ENCODE measurements at places on chromosomes 2 and 18. TPM values are rescaled to one million over a fixed set of nuclear protein-coding genes. Genes with fewer than 3 reads are reported as not detected.

GRCh38 chr2:62363166-62363565 lies 142.8 kb downstream of the TMEM17 start:
- no peak overlapping the region for H3K27ac ChIP-seq
- no peak for DNase-seq
- no peak overlapping the region for H3K4me3 ChIP-seq
- no peaks in the 10 kb centered on the region for H3K4me1 ChIP-seq

- H3K4me1 ChIP-seq: no peaks in the 10 kb centered on the region
- no peak overlapping the region for H3K4me3 ChIP-seq
- DNase-seq: no peak
Measured at GRCh38 chr2:202169832-202170424, 68.5 kb downstream of the SUMO1 start.

DNA sequence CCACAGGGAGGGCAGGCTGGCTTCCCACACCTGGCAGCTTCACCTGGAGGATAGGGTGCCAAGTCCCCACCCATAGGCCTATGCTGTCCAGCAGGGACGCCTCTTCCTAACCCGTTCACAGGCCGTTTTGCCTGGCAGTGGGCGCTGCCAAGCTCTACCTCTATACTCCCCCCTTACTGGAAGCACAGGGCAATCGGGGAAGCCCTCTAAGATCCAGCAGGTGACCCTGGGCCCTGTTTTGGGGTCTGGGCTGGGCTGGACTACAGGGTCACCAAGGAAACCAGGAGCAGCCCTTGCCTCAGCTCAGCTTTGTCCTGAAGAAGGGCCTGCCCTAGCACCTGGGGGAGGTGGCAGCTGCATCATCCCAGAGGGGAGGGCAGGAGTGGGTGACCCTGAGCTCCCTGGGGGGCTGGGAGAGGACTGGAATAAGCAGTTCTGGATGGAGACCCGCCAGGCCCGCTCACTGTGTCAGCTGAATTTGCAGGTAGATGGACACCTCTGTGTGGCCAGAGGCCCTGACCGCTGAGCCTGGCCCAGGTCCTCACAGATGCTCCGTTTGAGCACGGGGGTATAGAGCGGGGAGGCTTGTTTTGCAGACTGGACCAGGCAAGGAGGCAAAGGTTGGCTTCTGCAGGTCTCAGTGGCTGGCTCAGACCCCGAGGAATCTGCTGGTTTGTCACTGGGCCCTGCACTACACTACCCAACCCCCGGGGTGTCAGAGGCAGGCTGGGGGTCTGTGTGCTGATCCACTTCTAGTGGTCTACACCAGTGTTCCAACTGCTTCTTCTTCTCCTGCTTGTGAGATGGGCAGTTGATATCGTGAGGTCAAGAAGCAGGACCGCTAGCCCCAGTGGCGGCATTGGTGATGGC lies 163.1 kb downstream of the ASB1 start:
- no peak overlapping the region for H3K27ac ChIP-seq
- H3K4me3 ChIP-seq: no peak overlapping the region
- no peak for DNase-seq
- no peaks in the 10 kb centered on the region for H3K4me1 ChIP-seq
- no peaks in the 10 kb centered on the region for H3K36me3 ChIP-seq

DNA sequence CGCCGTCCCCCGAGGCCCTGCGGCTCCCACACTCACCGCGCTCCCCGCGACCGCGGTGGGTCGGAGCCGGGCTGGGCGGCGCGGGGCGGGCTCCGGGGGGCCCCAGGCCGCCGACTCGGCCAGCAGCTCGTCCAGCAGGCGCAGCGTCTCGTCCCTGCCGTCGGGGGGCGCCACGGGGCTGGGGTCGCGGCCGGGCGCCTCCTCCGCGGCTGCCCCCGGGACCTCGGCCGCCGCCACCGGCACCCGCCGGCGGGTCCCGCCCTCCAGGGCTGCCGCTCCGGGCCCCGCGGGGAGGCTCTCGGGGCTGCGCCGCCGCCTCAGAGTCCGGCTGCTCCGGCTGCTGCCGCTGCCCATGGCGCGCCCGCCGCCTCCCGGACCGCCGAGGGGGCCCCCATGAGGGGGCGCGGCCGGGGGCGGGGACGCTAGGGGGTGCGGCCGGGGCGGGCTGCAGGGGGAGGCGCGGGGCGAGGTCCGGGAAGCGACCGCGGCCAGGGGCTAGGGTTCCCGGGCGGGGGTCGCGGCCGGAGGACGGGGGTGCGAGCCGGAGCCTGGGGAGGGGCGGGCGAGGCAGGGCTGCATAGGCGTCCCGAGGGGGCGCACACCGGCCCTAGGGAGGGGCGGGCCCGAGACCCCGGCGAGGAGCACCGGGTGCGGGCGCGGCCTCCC lies at the start of gene CYS1:
TSS of gene CYS1 (minus strand) at position 542 of the 666 bp plus-strand sequence. CDS start at position 354, 188 bp downstream.
- no peaks in the 10 kb centered on the region for H3K36me3 ChIP-seq
- DNase-seq: peak; percentile 81
- peak within 1 kb of the TSS; percentile 68 for H3K4me3 ChIP-seq
- H3K27ac ChIP-seq: no peak within 1 kb of the TSS
- 0 out of 2 replicates have a peak, but pooled peaks cover 4% of the 10 kb centered on the region for H3K4me1 ChIP-seq
- peaks cover 18% of the 10 kb centered on the region for H3K27me3 ChIP-seq

PPP1R1C gene
- 5.3 TPM for total RNA-seq

SPP2 gene
- not detected for total RNA-seq

SPATA3 gene
- not detected for total RNA-seq

TSPYL6 gene
- not detected for total RNA-seq

EML6 gene
- 1.6 TPM for total RNA-seq

POTEE gene
- 0.34 TPM for total RNA-seq
